ENCODE measurements at places on chromosomes 4 and X.

DNA sequence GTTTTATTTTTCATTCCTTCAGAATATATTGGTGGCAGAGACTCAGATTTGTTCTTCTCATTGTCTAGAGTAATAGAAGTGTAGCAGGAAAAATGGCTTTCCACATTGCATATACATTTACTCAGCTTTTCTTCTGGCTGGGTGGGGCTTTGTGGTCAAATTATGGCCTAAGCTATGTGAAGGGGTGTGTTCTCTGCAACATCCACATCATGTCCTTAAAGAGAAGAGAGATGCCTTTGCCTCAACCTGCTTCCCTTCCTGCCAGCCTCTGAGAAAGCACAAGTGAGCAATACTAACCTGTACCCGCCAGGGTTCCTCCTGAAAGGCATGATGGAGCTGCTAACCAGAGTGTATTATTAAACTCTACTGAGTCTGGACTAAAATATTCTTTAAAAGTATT is 695.6 kb upstream of the FAM241A start:
- no peak for DNase-seq

GRCh38 chr4:54082168-54082567 is 17.8 kb upstream of the CHIC2 start:
- DNase-seq, result peak; percentile 100

- DNase-seq, result no peak
These were observed 1170.9 kb downstream of the NLGN4X start for GRCh38 chrX:5057786-5058185.

DNA sequence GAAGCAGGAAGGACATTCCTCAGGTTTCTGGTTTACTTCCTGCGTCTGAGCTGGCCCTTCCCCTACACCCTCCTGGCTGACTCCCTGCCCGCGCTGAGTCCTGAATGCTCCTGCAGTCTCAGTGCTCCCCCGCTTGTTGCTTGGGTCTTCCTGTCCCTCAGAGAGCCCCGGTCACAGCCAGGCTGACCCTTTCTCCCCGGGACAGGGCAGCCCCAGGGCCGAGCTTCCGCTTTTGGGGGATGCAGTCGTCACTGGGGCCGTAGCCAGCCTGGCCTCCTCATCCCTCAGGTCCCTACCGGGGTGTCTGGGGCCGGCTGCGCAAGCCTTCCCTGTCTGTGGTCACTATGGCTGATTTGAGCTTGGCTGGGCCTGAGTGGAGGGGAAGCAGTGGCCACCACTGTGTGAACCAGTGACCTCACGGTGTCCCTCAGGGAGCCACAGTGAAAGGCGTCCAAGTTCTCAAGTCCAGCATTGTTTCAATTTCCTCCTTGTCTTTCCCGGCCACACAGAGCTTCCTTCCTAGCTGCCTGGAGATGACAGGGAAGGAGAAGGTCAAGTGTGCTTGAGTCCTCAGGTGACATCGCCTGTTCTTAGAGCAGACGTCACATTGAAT is 34.1 kb upstream of the ASMTL start:
- DNase-seq, result no peak

DNA sequence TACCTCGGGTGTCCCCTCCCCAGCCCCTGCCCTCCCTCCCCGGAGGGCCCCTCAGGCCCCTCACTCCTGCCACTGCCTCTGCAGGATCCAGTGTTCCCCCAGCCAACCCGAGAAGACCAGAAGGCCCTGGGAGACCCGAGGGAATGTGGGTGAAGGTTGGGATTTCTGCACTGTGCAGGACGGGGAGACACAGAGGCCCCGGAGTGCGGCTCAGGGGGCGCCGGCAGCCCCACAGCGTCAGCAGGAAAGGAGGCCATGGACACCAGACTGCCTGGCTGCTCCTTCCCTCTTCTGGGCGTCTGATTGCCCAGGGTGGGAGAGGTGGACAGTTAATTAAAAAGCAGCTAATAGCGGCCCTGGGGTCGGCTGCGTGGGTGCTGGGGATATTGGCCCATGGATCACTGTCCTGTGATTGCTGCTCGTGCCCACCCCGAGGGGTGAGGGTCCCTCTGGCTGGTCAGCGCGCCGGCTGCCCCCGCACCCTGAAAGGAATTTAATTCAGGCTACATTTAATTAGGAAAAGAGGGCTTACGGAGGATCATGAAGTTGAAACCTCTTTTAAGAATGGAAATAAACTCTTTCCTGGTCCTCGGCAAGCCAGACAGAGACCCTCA is 57.8 kb upstream of the NKX1-1 start:
- no peak for DNase-seq

DNA sequence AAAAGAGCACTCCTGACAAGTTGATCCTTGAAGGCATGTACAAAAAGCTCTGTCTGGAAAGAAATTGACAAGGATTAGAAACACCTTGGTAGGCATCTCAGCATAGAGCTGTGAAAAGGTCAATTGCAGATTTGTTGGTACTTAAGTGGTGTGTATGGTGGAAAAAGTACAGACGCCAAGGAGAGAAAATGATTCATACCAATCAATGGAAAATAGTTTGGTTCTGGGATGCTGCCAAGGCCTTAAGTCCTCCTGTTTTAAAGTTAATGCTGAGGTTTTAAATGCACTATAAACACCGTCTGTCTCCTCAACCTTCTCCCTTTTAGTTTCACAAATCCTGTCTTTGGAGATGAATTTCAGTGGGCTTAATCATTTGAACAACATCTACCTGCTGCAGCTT is 524.1 kb downstream of the IL15 start:
- DNase-seq, result no peak

GRCh38 chr4:96742332-96743014 is 902.6 kb downstream of the PDHA2 start:
- no peak for DNase-seq

DNA sequence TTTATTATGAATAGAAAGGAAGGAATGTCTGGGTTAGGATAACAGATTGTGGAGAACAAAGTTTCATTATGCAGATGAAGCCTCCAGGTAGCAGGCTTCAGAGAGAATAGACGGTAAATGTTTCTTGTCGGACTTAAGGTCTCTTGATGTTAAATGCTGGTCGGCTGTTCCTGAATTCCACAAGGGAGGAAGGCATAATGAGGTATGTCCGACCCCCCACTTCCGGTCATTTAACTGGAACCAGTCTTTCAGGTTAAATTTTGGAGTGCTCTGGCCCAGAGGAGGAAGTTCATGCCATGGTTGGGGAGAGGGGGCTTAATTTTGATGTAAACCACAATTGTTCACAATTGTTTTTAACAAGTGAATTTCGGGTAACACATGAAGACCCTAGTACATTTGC is 158.1 kb upstream of the VCX3A start:
- no peak for DNase-seq

DNA sequence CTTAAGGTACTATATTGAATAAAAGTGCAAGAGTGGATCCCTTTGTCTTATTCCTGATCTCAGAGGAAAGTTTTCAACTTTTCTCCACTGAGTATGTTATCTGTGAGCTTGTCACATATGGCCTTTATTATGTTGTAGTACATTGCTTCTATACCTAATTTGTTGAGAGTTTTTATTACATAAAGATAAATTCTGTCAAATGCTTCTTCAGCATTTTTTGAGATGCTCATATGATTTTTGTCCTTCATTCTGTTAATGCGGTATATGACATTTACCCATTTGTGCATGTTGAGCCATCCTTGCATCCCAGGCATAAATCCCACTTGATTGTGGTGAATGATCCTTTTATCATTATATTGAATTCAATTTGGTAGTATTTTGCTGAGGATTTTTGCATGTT is 11.0 kb downstream of the SLC25A31 start:
- DNase-seq, result no peak

DNA sequence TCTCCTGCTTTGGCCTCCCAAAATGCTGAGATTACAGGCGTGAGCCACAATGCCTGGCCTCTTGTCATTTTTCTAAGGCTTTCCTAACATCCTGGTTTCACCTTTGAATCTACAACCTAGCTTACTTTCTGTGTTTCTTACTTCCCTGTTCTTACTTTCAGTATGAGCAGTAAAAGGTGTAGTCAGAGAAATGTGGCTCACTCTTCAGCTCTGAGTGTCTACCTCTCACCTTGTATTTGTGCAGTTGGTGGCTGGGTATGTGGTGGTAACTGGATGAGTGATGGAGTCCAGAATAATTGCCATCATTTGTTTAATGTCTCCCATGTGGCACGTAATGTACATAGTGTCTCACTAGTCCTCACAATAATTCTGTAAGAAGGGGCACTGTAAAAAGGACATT is 19.1 kb upstream of the CXCL11 start:
- no peak for DNase-seq

DNA sequence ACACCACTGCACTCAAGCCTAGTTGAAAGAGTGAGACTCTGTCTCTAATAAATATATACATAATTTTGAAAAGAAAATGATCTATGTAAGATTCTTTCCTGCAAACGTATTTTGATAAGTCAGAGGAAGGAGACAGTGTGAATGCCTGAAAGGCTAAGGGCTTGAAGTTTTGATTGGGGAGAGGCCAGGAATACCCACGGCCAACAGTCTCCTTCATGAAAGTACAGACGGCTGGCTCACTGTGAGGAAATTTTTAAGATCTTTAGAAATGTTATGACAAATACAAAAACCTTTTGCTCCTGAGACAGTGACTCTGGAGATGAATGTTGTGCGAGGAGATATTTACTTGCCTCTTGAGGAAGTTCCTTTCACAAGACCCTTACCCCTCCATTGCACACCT is 111.4 kb upstream of the KLHL13 start:
- DNase-seq, result no peak

GRCh38 chr4:108029016-108029720 is 39.5 kb downstream of the HADH start:
- no peak for DNase-seq

- no peak for DNase-seq
These were observed 58.4 kb downstream of the RXFP1 start for GRCh38 chr4:158580064-158580463.

GRCh38 chr4:111945014-111945413 is 200.2 kb upstream of the FAM241A start:
- DNase-seq, result no peak

Measured in HS-27A (cell line).